GM12892 (cell line): ENCODE measurements at places on chromosomes 5 and 9.

DNA sequence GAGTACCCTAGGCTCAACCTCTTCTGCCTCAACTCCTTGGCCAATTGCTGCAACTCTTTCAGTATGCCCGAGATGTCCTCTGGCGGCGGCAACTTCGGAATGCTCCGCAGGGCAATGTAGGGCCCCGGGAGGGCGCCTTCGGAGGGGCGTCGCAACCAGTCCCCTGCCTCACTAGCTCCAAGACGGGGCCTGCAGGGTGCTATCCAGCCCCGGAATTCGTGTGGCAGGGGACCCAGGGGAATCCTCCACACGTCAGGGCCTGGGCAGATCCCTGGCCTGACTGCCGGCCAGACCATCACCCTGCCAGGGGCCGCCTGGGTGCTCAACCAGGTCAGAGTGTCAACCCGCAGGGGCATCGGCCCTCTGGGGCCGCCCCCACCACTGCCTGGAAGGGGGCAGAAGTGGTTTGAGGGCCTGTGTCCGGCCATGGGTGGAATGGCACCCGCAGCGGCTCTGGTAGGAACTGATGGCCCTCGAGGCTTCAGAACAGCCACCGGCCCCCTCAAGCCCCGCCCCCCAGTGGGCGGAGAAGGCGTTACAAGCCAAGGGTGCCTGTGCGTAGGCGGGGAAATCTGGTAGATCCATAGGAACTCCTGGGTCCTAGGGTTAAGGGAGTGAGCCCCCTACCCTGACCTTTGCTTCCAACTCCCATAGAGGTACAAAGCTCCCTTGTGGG lies at the start of gene POU5F2:
Gene POU5F2, minus strand, starts transcription at position 465 of the 676 bp plus-strand sequence. Its CDS starts 37 bp downstream, at position 428.
- DNase-seq, result no peak

DNA sequence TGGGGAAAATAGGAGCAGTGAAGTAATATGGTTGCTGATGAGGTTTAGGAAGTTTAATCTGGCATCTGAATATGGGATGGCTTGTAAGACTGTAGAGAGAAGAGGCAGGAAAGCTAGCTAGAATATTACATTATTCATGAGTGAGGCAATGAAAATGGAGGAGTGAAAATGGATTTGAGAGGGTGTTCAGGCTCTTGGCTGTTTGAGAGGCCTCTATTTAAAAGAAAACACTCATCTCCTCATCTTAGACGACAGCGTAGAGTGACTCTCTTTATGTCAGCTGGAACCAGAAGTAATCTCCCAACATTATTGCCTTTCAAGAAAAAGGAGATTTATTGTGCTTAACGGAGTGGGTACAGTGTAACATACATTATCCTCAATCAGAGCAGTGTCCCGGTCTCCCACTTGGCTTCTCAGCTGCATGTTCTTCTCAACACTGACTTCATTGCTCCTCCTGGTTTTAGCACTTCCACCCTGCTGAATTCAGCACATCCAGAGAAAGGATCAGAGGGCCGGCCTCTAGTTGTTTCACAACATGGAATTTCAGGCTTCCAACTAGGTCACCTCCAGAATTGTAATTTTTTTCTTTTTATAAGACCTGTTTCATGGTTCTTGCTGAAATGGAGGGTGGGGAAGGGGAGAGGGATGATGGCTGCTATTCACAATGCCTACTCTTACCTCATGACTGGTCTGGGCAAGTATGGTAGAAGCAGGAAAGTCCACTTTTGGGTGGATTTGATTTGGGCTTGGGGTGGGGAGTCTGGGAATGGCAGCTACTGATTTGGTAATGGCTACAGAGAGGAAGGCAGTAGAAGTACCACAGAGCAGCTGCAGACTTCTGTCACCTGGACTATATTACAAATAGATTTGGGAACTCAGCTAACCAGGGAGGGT lies 52.9 kb upstream of the KIAA1958 start:
- DNase-seq, result no peak

DNA sequence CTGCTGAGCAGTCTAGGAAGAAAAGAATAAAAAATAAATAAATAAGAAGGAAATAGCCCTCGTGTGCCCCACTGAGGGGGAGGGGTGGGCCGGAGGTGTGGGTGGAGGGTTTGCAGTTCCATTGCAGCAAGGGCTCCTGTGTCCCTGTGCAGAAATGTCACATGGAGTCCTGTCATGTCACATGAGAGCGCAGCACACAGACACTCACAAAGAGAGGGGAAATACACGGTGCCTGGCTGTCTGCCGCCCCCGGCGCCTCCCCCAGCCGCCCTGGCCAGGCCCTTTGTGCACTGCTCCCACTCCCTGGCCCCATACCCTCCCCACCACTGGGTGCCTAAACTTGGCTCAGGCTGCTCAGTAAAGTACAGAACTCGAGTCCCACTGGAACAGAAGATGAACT lies 55.6 kb upstream of the SPTLC1 start:
- no peak for DNase-seq

GRCh38 chr5:137561608-137562007 lies 62.5 kb upstream of the SPOCK1 start:
- DNase-seq, result no peak

- DNase-seq, result no peak
Observed at GRCh38 chr5:40630126-40630525, 49.6 kb upstream of the PTGER4 start.

GRCh38 chr9:35294066-35294465 lies 132.3 kb downstream of the UNC13B start:
- DNase-seq, result no peak

DNA sequence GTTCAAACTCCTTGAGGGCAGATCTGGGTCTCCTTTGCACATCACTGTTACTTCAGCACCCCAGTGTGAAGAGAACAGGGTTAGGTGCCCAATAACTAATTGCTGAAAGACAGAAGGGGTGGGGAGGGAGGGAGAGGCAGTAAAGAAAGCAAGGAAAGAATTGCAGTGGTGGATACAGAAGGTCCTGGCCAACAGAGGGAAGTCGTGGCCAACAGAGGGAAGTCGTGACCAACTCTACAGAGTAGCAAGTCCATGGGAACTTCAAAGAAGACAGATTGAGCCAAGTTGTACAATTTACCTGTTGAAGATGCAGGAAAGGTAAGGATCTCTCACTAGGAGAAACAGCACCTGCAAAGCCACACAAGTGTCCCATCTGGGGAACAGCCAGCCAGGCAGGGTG lies 27.0 kb downstream of the CCNJL start:
- no peak for DNase-seq

DNA sequence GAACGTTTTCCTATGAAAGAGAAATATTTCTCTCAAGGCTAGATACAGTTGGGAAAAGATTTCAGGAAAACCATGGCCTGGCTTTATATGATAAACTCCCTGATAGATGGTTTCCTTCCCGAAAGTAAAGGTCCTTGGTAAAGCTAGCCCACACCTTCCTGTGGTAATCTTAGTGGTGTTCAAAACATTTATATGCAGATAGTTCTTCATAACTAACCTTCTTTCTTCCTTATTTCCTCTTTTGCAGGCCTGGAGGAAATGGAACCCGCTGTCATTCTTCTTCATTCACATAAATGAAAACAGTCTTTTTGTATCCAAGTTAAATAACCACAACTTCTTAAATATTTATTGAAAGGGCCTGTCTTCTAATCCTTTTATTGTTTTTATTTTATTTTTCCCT lies 474.0 kb upstream of the ACTBL2 start:
- no peak for DNase-seq
